ENCODE measurements at places on chromosomes 11 and 22.
A peak's percentile ranks its signal among the peaks of the same experiment; 100 is the strongest.

DNA sequence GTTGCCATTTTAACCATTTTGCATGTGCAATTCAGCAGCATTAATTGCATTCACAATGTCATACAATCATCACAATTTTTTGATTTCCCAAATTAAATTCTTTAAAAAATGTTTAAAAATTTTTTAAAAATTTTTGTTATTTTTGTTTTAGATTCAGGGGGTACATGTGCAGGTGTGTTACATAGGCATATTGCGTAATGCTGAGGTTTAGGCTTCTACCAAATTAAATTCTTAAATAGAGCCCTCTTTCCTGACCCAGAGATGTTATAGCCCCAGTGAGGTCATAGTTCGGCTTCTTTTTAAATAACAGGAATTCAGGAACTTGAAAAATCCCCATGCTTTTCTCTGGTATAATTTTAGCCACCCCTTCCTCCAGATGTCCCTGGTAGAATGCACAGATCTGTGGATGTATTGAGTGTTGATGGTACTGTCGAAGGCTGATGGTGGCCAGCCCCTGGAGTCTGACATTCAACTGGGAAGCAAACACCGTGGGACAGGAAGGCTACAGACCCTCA is 11.3 kb upstream of the AMPD3 start:
- DNase-seq: peak; percentile 61

DNA sequence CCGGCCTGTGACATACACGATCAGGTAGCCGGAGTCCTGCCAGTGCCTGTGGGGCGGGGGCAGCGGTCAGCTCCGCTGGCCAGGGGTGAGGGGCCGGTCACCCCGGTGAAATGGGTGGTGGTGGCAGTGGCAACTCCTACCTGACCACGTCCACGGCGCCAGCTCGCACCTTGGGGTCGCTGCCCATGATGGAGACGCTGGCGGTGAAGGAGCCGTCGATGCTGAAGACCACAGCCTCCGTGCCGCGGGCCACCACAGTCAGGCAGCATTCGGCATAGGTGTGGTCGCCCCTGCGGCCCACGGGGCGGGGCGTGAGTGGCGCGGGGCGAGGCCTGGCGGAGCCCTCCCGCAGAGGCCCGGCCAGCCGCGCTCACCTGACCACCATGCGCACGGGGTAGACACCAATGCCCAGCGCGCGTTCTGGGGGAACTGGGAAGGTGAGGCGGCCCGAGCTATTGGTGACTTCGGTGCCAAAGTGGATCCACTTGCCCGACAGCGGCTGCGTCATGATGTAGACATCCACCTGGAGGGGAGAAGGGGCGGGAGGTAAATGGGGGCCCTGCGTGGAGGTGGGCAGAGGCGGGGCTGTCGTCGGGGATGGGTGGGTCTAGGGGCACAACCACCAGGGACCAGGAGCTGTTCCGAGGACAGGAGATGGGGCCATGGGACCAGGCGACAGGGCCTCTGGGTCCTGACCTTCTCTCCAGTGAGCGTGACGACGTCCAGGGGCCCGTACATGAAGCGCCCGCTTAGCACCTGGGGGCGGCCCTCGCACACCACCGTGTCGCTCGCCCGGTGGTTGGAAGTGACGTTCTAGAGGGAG is 10.9 kb downstream of the AIP start:
- no peak for DNase-seq

DNA sequence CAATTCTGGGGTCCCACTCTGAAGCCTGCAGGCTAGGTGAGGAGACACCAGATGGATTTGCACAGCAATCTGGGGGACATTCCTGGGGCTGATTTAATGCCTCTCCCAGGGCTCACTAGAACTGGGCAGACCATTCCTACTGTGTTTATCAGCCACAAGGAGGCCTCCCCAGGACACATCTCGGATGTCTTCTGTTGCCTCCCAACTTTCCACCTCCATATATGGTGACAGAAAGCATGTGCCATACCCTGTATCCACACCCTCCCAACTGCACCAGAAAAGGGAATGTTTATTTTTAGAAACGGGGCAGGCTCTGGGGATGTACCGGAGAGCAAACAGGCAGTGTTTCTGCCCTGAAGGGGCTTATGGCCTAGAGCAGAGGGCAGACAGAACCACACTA is 181.8 kb downstream of the CSNK2A3 start:
- no peak for DNase-seq

DNA sequence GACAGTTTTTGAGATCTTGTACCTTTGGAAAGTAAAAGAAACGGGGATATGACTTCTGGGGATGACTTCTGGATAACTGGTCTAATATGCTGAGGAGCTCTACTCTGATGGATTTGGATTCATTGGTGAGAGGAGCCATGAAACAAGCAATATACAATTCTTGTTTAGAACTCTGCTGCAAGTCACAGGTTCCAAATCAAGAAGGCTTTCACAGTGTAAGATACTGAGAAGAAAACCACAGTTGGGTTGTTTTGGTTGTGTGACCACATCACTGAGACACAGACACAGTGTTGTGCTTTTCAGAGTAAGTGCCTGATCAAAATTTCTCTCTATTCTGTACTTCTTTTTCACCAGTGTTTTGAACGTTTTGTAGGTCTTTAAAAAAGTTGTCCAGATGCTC is 13.1 kb upstream of the UCP2 start:
- no peak for DNase-seq

DNA sequence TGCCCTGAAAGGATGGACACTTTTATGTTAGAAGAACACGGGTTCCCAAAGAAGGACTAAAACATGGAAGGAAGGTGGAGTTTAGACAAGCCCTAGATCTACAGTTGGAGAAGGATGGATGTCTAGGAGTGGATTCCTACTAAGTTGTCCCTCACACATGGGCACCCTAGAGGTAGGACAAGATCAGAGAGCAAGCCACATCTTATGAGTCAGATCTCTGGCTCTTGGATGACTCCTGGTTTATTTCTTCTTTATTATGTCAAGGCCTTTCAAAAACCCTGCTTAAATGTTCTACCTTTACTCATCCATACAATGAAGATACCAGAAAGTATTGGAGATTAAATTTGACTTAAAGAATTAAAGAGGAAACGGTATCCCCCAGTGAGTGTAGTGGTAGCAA is 34.4 kb downstream of the PRCP start:
- DNase-seq: no peak

Data from MV-4-11 (cell line).